ENCODE measurements at places on chromosomes 1 and 21.

GRCh38 chr1:117812869-117813511 is 116.4 kb downstream of the GDAP2 start:
- no peak for DNase-seq

GRCh38 chr1:18820791-18821641 is 38.4 kb downstream of the TAS1R2 start:
- peak; percentile 85 for DNase-seq

- DNase-seq: no peak
These were observed 99.4 kb downstream of the UCHL5 start for GRCh38 chr1:192959657-192960186.

DNA sequence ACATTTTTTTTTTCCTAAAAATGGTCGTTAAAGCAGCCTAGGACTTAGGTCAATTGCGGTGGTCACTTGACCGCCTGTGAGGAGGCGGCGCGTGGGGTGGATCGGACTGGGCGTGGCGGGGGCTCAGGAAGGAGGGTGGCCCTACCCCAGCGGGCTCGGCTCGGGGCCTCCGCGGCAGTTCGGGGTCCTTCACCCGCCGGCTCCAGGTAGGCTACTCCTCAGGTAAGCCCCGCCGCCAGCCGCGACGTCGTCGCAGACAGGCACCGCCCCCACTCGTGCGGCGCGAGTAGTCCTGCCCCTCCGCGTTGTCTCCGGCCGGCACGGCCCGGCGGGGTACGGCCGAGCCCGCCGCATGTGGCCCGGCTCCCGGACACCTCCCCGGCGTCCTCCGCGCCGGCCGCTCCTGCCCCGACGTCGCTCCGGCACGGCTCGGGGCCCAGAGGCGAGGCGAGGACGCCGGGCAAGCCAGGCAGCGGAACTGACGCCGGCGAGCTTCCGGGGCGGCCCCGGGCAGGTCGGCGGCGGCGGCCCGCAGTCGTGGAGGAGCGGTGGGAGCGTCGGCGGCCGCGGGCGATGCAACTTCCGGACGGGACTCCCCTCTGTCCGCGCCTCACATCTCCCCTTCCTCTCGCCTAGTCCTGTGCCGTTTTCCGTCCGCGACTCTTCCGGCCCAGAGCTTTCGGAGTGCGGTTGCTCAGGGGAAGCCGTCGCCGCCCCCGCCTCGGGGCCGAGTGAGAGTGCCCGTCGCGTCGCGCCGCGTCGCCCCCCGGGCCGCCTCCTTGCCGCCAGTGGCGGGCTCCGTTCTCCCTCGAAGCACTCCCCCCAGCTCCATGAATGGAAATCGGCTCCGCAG is at the start of gene AGO3:
TSS of gene AGO3 (plus strand) at position 513 of the 853 bp plus-strand sequence. CDS start at position 835, 322 bp downstream.
- DNase-seq: peak; percentile 72

- peak; percentile 98 for DNase-seq
These were observed at the start of gene DDOST for GRCh38 chr1:20661207-20662109. Gene DDOST, minus strand, starts transcription at chr1:20661369. Its CDS starts 19 bp downstream, at chr1:20661350.

- DNase-seq: no peak
These were observed 306.4 kb downstream of the NUF2 start for GRCh38 chr1:163628034-163628773.

- peak; percentile 34 for DNase-seq
These were observed 92.1 kb downstream of the NIBAN1 start for GRCh38 chr1:184881941-184882913.

GRCh38 chr21:28904961-28905435 is 87.7 kb downstream of the LTN1 start:
- no peak for DNase-seq

- DNase-seq: no peak
These were observed 75.1 kb downstream of the SKI start for GRCh38 chr1:2303016-2303775.

DNA sequence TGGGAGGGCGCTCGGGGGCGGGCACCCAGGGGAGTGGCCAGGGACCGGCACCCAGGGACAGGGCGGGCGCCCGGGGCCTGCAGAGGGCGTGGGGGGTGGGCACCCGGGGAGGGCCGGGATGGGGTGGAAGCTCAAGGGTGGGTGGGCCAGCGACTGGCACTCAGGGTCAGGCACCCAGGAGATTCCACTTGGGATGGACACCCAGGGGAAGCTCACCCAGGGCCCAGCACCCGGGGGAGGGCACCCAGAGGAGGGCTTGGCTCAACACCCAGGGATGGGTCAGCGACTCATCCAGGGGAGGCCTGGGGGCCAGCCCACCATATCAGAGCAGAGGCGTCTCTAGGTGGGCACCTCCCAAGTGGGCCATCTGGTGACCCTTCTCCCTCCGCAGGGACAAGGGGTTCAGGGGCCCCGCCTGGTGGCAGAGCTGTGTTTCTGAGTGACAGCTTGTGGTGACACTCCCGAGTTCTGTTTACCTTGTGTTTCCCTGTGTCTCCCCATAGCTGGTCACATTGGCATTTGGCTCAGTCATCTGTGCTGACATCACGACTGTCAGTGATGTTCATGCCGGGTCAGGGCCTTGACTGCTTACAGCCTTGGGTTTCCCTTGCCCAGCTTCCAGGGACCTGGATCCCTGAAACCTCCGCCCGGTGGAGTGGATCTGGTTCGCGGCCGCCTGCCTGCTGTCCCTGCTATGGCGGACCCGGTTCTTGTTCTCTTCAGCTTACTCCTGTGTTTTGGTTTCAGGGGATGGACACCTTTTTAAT is 749 bp downstream of the IBA57 start:
- peak; percentile 69 for DNase-seq

GRCh38 chr1:145750426-145750825 is 31.1 kb downstream of the CD160 start:
- no peak for DNase-seq

DNA sequence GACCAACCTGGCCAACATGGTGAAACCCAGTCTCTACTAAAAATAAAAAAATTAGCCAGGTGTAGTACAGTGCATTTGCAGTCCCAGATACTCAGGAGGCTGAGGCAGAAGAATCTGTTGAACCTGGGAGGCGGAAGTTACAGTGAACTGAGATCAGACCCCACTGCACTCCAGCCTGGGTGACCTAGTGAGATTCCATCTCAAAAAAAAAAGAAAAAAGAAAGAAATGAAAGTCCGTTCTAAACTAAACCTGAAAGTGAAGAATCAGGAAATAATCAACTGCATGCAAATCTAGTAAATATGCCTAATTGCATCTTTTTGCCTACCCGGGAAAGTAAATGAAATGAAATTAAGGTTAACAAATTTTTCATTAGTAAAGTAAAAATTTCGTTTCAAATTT is 99.6 kb downstream of the ZZZ3 start:
- DNase-seq: no peak

GRCh38 chr1:93638307-93638847 is 43.3 kb downstream of the BCAR3 start:
- peak; percentile 95 for DNase-seq

DNA sequence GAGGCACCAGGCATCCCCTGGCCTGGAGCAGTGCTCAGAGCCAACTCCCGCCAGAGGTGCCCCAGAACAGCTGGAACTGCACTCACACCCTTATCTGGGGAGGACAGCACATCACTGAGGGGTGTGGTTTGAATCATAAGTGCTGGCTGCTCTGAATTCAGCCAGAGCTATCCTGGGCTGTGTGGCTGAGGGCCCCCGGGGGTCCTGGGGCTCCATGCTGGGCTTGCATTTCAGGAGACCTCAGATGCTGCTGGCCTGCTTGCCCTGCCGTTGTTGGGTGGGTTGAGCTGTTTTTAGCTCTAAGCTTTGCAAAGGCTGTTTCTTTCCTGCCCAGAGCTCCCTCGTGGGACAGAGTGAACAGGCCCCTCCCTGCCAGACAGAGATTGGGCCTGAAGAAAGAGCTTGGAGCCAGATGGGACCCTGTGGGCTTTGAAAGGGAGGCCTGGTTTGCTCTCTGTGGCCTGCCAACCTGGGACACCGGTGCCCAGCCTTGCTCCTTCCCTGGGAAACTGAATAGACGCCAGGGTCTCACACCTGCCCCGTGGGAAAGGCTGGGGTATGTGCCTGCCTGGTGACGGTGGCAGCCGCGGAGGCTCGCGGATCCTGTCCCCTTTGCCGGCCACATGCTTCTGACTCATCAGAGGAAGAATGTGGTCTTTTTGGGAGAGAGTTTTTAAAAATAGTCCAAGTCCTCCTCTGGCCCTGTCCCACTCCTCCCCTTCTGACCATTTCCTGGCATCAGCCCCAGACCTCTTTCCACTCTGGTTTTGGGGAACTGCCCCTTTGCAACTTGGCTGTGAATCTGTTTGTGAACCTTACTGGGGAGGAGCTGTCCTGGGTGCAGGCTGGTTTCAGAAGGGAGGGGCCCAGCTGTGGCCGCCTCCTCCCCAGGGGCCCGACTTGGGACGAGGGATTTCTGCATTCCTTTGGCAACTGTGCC is 30.0 kb downstream of the ARHGEF10L start:
- DNase-seq: peak; percentile 36

DNA sequence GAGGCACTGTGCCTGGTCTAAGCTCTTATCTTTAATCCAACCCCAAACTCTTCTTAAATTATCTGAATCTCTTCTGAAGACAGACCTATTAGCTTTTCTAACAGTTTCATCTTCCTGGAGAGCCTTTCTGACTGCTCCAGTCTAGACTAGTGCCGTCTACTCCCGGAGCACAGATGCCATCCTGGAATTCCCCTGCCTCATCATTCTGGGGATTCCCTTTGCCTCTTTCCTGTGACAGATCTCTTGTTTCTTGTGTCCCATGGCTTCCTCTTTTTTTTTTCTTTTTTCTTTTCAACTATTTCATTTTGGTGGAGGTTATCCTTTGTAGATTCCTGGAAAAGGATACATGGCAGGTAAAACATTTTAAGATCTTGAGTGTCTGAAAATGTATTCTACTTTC is 11.7 kb downstream of the SEMA4A start:
- DNase-seq: no peak

DNA sequence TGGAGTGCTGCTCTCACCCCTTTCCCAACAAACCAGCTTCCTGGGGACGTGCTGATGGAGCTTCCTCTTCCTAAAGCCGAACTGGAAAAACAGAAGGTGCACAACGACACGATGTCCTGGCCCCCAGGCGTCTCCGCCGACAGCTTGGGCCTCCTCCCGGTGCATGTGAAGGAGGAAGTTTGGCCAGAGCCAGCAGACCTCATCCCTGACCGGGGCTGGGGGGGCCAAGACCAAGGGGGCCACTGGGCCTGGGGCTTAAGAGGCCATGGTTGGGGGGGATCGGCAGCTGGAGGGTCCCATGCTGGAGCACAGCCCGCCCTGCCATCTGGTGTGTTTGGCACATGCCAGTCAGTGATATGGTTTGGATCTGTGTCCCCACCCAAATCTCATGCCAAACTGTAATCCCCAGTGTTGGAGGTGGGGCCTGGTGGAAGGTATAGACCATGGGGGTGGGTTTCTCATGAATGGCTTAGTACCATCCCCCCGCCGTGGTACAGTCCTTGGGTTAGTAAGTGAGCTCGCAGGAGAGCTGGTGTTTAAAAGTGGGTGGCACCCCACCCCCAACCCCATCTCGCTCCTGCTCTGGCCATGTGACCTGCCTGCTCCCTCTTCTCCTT is 6.4 kb downstream of the HES4 start:
- DNase-seq: no peak

DNA sequence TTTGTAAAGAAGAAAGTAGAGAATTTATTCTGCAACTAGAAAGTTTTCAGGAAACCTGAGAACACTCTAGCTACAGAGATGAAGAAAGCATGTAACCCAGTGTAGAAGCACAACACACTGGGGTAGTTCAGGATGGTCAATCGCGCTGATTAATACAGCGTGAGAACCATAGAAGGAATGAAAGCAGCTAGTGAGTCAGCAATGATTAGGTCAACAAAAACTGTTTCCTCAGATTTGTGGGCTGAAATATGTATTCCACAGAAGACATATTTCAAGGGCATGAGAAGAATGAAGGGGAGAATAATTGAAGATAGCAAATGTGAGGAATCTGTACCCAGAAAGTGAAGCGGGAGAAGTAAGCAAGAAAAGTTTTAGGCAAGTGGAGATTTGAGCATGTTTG is 97.8 kb upstream of the ADGRL2 start:
- DNase-seq: peak; percentile 67

DNA sequence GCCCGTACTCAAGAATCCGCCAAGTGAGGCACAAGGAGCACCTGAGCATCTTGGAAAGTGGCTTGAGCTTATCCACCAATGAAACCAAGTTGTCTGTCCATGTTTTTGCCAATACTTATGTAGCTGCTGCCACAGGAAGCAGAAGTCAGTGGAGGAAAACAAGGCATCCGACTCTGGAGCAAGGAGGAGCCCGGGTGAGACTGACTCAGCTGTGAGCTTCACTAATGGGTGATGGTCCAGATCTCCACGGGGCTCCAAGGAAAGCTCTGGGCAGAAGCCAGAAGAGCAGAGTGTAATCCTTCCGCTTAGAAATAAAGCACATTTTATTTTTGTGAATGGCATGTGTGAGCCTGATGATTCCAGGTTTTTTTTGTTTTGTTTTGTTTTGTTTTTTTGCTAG is 12.3 kb upstream of the SSR2 start:
- no peak for DNase-seq

GRCh38 chr1:50591598-50591997 is 168.4 kb upstream of the DMRTA2 start:
- no peak for DNase-seq

DNA sequence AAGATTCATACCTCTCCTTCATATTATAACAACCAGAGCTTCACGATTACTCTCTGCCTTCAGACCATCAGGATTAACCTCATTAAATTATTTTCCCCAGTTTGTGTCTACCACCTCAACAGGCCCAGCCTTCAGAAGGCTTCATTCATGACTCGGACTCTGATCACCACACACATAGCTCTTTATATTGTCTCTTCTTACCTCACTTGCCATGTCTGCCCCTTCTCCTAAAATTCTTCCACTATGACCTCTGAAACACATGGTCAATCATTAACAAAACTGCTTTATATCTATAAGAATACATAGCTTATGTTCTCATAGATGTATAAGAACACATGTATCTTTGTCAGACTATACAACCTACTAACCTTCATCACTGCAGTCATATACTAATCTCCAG is 79.8 kb downstream of the USP1 start:
- no peak for DNase-seq

DNA sequence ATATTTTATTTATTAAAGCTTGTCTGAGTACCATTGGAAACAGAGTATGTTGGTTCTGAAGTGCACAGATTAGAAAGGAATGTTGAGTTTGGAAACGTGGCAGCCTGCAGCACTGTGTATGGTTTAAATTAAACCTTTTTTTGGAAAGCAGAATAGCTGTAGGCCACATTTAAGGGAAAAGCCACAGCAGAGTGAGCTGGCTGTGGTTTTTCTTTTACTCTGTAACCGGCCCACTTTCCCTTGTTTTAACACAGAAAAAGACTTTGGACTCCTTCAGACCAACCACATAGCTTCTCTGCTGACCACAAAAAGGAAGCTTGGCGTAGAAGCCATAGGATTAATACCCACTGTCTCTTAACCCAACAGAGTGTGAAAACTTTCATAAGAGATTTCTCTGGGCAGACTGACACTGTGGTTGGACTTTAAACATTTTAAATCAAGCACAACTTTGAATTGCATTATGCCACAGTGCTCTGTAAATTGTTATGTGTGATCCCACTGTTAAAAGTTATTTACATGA is 75.2 kb downstream of the NFIA start:
- no peak for DNase-seq

GRCh38 chr1:111733183-111733991 is 5.8 kb downstream of the INKA2 start:
- peak; percentile 37 for DNase-seq

GRCh38 chr1:169112241-169112640 is 5.8 kb downstream of the ATP1B1 start:
- DNase-seq: no peak
